ENCODE measurements at places on chromosomes 2 and 18.
A peak's percentile ranks its signal among the peaks of the same experiment; 100 is the strongest.

DNA sequence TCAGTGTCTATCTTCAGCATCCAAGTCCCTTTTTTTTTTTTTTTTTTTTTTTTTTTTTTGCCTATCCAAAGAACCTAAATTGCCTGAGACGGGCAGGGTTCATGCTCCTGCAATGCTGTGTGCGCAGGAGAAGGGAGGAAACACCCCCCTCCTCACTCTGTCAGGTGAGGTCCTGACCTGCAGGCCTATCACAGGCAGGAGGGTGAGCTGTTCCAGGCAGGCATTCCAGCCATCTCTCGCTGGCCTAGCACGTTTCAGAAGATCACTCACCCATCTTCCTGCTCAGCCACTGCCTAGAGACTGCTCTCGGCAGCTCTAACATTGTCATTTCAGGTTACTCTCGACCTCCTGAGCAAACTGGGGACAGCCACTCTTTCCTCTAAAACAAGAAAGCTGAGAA lies 48.4 kb upstream of the LAPTM4A start:
- no peak for DNase-seq

GRCh38 chr2:219280651-219281050 lies 1.5 kb downstream of the DNAJB2 start:
- DNase-seq: no peak

DNA sequence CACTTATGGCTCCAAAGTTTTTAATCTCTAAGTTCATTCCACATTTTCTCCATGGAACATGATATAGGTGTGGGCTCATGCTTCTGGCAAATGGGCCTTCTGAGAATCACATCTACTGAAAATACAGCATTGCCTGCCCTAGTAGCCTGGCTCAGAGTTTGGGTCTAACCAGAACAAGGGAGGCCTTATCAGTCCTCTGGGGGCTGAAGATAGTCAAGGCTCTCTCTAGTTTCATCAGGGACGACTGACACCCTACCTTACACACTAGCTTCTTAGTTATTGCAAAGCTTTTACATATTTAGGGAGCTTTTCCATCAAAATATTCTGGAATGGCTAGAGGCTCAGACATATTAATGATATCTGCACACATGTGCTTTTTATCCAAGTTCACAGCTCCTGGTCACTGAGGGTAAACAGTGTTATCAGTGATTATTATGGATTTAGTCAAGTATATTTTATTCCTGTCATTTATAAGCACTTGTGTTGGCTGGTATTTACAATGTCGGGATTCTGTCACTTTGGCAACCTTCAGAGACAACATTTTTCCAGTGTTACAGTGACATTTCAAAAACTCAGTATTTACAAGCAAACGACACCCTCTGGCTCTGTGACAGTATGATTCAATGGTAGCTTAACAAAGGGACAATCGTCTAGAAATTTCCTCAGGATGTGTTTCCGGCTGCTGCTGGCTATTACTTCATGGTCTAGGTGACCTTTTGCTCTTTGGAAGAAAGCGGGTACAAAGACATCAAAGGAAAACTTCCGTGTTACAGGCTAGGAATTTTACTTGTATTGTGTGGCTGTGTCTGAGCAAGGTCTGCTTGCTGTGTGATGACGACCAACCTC lies 200.6 kb downstream of the TCF4 start:
- DNase-seq: no peak

DNA sequence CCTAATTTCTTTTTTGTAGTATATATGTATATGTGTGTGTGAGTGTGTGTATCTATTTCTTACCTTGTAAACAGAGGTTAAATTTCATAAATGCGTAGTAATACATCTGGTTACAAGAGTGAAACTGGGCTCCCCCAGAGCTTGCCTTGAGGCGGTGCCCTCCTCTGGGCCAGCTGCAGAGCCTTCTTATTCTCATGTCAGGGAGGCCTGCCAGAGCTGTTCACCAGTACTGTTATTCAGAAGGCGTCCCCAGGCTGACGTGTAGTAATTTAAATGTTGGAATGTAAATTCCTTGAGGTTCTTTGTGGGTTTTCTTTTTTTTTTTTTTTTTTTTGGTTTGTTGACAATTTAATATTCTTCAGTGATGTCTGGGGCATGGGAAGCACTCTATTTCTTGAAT lies 11.2 kb downstream of the COPS8 start:
- no peak for DNase-seq

DNA sequence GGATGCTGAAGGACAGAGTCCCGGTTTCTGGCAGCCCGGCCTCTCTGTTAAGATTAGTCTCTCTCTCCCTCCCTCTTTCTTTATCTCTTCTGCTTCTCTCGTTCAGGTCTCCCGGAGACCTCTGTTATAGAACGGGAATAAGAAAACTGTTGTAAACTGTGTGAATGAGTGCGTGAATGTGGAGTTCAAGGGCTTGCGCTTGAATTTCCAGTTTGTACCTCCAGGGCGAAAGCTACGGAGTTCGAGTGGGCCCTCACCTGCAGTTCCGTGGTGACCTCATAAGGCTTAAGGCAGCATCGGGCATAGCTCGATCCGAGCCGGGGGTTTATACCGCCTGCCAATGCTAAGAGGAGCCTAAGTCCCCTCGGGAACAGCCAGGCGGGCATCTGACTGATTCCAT lies 26.4 kb downstream of the SKA1 start:
- DNase-seq: no peak

GRCh38 chr2:121527009-121527682 lies 3.5 kb upstream of the RNU4ATAC start:
- DNase-seq: no peak

- peak; percentile 0 for DNase-seq
These were observed 56.4 kb downstream of the KCNF1 start for GRCh38 chr2:10968176-10968575.

DNA sequence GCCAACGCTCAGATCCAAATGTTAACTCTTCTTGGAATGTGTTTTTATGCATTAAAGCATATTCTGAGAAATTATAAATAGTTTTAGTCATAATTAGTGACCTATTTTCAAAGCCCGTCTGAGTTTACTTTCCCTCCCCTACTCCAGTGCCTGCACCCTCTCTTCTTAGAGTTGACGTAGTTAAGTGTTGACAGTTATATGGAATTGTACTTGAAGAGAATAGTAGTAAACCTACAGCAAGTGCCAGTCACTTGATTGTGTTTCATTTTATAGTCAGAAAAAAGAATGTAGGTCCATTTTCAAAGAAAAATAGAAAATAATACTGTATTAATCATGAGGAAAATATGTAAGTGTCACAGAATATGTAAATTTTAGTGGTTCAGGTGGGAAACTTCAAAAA lies 41.2 kb downstream of the ZCCHC2 start:
- no peak for DNase-seq

DNA sequence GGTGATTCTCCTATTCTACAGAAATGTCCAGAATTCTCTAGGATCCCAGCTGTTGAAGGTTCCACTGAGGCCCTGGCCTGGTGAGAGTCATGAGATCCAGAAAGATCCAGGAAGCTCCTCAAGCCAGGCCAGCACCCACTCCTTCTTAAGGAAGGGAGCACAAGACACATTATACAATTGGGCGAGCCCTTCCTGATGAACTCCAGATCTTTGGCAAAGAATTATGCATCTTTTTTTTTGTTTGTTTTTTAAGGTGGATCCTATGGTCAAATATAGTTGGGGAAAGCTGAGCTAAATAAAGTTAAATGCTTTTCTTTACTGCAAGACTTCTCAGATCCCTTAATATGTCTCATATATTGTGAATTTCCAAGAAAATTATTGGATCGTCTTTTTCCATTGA lies 37.0 kb upstream of the LOXHD1 start:
- no peak for DNase-seq

DNA sequence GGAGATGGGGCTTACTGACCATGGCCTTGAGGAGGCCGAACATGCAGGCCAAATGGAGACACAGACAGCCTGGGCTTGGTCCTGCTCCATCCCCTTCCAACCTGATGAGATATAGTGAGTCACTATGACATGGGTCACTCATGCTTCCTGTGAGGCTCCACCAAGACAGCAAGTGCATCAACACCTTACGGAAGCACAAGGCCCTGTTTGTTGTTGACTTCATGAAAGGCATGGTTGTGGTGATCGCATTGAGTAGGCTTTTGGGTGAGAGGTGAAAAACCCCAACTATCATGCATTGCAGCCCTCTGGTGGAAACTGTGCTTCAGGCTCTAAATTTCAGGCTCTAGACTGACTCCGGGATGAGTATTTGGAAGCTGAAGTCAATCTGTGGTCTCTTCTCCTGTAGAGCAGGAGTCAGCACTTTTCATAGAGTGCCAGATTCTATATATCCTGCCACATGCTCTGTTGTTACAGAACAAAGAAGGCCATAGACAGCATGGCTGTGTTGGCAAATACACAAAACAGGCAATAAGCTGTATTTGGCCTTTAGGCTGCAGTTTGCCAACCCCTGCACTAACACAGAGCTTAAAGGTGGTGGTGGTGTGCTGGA lies 10.1 kb downstream of the IL37 start:
- DNase-seq: peak; percentile 16

DNA sequence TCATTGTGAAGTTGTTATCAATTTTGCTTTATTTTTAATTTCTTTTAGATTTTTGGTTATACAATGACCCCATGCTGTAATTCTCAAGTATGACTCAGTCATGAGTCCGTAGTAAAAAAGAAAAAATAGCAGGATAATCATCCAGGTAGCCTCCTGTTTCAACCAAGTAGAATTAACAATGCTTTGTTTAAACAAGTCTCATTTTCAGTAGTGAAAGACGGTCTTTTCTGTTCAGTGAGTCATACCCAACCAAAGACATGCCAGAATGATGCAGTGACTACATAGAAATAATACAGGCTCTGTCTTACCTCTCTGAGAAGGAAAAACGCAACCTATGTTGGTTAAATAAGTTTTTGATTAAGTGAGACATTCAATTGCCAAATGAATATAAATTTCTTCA lies 67.8 kb upstream of the DSC1 start:
- DNase-seq: no peak

DNA sequence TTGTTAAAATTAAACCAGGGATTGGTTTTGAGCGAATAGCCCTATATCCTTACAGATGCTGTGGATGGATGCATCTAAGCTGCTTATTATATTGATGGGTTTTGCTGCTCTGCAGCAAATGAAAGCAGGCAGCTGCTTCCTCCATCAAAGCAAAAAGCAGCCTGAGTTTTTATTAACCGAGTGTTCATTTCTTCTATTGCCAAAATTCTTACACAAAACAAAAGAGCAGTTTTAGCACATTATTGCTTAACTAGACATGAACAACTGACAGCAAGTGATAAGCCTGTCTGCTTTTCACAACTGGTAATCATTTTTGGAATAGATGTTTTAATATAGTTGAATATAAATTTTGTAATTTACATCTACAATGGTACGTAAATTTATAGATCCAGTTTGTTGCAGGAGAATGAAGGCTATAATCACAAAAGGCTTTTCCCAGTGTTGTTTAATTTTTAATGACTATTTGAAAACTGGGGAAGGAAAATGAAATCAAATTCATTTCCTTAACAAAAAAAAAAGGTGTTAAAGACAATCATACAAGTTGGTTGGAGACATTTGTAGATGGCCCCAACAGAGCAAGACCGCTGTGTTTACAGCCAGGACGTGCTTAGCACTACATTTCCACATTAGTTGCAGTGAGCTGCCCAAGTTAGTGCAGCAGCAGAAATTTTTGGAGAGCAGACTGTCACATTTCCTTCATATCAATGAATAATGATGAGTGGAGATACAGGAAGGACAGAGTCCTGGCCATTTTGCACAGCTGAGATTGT lies 253.6 kb upstream of the SIX3 start:
- no peak for DNase-seq

- DNase-seq: no peak
These were observed 101.7 kb downstream of the SOCS6 start for GRCh38 chr18:70390371-70391090.

Data from CD4-positive, alpha-beta T cell treated with Interleukin-15 for 1 hour (primary cell).